Endothelial cell (in vitro differentiated cells): ENCODE measurements at places on chromosomes 12 and 14. TPM values are rescaled to one million over a fixed set of nuclear protein-coding genes. Genes with fewer than 3 reads are reported as not detected.
A peak's percentile ranks its signal among the peaks of the same experiment; 100 is the strongest.

GRCh38 chr14:20489093-20489994 is 16.0 kb upstream of the RNASE10 start:
- no peak for DNase-seq
- H3K27me3 ChIP-seq = peaks cover 6% of the 10 kb centered on the region
- peaks cover 47% of the 10 kb centered on the region for H3K4me1 ChIP-seq
- no peaks in the 10 kb centered on the region for H3K36me3 ChIP-seq
- peak overlapping the region; percentile 4 for H3K27ac ChIP-seq

- peaks cover 7% of the 10 kb centered on the region for H3K27me3 ChIP-seq
- H3K4me3 ChIP-seq = no peak overlapping the region
- no peaks in the 10 kb centered on the region for H3K36me3 ChIP-seq
- no peak for DNase-seq
- no peaks in the 10 kb centered on the region for H3K4me1 ChIP-seq
These were observed 12.6 kb downstream of the LRTM2 start for GRCh38 chr12:1832801-1833595.

PTPRR gene
- total RNA-seq = 0.33 TPM

GRCh38 chr12:103244596-103244995 is 251.2 kb downstream of the C12orf42 start:
- H3K27ac ChIP-seq = no peak overlapping the region
- H3K4me3 ChIP-seq = no peak overlapping the region

MFAP5 gene
- 0.31 TPM for total RNA-seq

GRCh38 chr12:15996254-15996653 is 85.1 kb downstream of the DERA start:
- H3K4me3 ChIP-seq = no peak overlapping the region
- no peak for DNase-seq
- H3K36me3 ChIP-seq = peaks cover 5% of the 10 kb centered on the region
- H3K27me3 ChIP-seq = peaks cover 2% of the 10 kb centered on the region
- H3K4me1 ChIP-seq = peaks cover 17% of the 10 kb centered on the region

DNA sequence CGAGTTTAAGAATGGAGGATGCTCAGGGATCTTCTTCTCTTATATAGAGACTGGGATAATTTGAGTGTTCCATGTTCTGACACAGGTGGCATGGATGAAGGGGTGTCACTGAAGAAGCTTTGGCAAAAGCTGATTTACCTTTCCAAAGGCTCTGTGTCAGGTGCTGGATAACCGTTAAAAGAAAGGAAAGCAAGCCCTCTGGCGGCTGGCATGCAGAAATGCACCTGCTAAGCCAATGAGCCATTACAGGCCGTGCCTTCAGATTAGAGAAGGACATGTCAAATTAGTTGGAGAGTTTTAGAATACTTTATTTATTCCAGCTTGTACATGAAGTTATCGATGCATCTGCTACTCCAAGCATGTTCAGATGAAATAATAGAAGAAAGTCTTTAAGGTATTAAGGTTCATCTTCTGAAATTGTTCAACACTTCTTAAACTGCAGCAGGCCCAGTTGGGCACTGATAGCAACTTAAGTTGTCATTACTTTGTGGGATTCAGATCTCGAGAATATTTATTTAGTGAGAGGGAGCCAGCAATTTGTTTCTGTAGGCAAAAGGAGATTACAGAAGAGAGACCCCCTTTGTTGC is 678.2 kb downstream of the NRXN3 start:
- H3K27ac ChIP-seq = no peak overlapping the region
- H3K4me1 ChIP-seq = peaks cover 26% of the 10 kb centered on the region
- H3K36me3 ChIP-seq = no peaks in the 10 kb centered on the region
- DNase-seq = peak; percentile 65

DNA sequence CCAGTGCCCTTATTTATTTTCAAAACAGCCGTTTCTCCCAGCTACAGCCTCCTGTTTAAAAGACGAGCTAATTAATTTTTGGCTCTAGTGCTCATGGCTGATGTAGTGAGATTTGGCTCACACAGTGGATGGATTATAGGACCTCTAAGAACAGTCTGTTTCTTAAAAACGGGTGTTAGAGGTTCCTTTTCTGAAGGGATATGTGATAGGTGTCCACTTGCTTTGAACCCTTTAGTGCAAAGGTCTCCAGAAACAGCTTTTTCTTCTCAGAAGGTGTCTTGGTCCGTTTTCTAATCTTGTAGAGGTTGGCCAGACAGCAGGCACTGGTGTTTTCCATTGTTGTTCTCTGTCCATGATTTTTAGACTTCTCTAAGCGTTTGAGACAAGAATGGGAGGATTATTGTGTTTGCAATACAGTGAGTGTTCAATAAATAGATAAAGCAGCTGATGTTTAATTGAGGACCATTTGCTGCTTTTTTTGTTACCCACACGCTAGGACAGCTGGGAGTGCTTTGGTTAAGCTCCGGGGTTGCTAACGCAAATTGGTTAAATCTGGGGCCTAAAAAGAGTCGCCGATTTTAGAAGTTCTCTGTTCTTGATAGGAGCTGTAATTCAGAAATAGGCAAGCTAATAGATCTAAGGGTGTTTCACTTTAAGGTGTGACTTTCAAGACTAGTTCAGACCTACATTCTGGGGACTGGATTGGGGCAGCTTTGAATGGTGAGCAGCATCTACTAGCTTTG is 1.0 kb downstream of the BORCS5 start:
- peaks cover 21% of the 10 kb centered on the region for H3K4me1 ChIP-seq
- H3K27ac ChIP-seq = peak overlapping the region; percentile 80
- no peaks in the 10 kb centered on the region for H3K36me3 ChIP-seq
- DNase-seq = no peak
- peaks cover 6% of the 10 kb centered on the region for H3K27me3 ChIP-seq

ZDHHC22 gene
- total RNA-seq = 12.0 TPM

GRCh38 chr12:55974308-55974730 is 441 bp downstream of the RAB5B start:
- H3K4me3 ChIP-seq = no peak overlapping the region
- no peak overlapping the region for H3K27ac ChIP-seq
- DNase-seq = peak; percentile 39
- peaks cover 23% of the 10 kb centered on the region for H3K36me3 ChIP-seq
- peaks cover 4% of the 10 kb centered on the region for H3K27me3 ChIP-seq
- H3K4me1 ChIP-seq = peaks cover 14% of the 10 kb centered on the region

WNT1 gene
- not detected for total RNA-seq

DLST gene
- total RNA-seq = 125 TPM

DENND5B gene
- 20.0 TPM for total RNA-seq

DNA sequence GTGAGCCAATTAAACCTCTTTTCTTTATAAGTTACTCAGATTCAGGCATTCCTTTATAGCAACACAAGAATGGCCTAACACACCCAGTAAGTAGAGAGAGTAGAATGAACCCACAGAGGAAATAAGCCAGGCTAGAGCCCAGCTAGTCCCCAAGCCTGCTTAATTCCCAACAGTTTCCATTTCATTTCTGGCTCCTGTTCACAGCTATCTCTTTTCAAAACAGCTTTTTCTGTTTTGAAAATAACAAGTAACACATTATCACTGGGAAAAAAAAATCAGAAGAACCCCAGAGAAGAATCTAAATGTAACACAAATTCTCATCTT is 69.0 kb downstream of the HSPB8 start:
- DNase-seq = no peak
- H3K36me3 ChIP-seq = no peaks in the 10 kb centered on the region
- H3K27me3 ChIP-seq = peaks cover under 1% of the 10 kb centered on the region
- no peak overlapping the region for H3K27ac ChIP-seq

ANKRD33 gene
- total RNA-seq = 0.31 TPM

GRCh38 chr12:12425616-12426015 is 68.7 kb downstream of the BORCS5 start:
- no peak overlapping the region for H3K4me3 ChIP-seq
- peaks cover 2% of the 10 kb centered on the region for H3K27me3 ChIP-seq
- no peak for DNase-seq
- no peak overlapping the region for H3K27ac ChIP-seq
- H3K36me3 ChIP-seq = peaks cover 5% of the 10 kb centered on the region
- H3K4me1 ChIP-seq = no peaks in the 10 kb centered on the region

DNA sequence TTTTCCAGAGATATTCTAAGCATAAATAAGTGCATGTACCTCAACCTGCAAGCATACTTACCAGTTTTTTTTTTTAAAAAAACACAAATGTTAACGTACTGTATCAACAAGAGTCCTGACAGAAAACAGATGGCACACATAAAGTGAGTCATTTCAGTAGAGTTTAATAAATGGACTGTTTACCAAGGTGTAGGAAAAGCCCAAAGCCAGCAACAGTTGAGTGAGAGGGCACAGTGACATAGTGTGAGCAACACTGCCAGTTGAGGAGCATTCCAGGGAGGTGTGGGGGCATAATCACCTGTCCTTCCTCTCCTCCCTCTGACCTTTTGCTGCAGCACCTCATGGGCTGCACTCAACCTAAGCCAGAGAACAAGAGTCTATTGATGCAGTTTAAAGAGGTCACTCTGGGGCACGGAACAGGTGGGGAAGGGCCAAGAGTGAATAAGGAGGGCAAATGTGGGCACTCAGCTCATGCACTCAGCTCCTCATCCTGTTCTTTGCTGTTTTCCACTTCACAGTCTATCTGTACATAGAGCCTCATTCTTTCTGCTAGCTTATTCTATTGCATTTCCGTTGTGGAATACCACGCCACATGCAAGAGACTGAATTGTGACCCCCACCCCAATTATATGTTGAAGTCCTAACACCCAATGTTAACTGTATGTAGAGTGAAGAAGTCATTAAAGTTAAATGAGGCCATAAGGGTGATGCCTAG is 29.3 kb downstream of the DHRS2 start:
- H3K4me1 ChIP-seq = peaks cover 6% of the 10 kb centered on the region
- H3K4me3 ChIP-seq = no peak overlapping the region
- peaks cover 8% of the 10 kb centered on the region for H3K27me3 ChIP-seq
- no peaks in the 10 kb centered on the region for H3K36me3 ChIP-seq
- DNase-seq = no peak

- H3K4me1 ChIP-seq = peaks cover 10% of the 10 kb centered on the region
- no peaks in the 10 kb centered on the region for H3K36me3 ChIP-seq
- no peak for DNase-seq
- no peak overlapping the region for H3K27ac ChIP-seq
- peaks cover under 1% of the 10 kb centered on the region for H3K27me3 ChIP-seq
These were observed 1.4 kb downstream of the CEP128 start for GRCh38 chr14:80940146-80940545.

GRCh38 chr14:89757313-89757939 is 197.1 kb downstream of the EFCAB11 start:
- no peak overlapping the region for H3K27ac ChIP-seq
- peaks cover 10% of the 10 kb centered on the region for H3K36me3 ChIP-seq
- peaks cover 4% of the 10 kb centered on the region for H3K4me1 ChIP-seq
- peaks cover 4% of the 10 kb centered on the region for H3K27me3 ChIP-seq
- DNase-seq = no peak

- H3K27ac ChIP-seq = no peak overlapping the region
- no peak overlapping the region for H3K4me3 ChIP-seq
- peaks cover 4% of the 10 kb centered on the region for H3K4me1 ChIP-seq
These were observed 98.1 kb downstream of the NUBPL start for GRCh38 chr14:31659278-31659677.

GPRC5D gene
- not detected for total RNA-seq

- no peak for DNase-seq
- H3K27ac ChIP-seq = peak overlapping the region; percentile 83
- no peaks in the 10 kb centered on the region for H3K27me3 ChIP-seq
These were observed 188.7 kb downstream of the BCAT1 start for GRCh38 chr12:24760162-24760561.

GNG2 gene
- total RNA-seq = 80.8 TPM

DDX11 gene
- total RNA-seq = 40.2 TPM

DNA sequence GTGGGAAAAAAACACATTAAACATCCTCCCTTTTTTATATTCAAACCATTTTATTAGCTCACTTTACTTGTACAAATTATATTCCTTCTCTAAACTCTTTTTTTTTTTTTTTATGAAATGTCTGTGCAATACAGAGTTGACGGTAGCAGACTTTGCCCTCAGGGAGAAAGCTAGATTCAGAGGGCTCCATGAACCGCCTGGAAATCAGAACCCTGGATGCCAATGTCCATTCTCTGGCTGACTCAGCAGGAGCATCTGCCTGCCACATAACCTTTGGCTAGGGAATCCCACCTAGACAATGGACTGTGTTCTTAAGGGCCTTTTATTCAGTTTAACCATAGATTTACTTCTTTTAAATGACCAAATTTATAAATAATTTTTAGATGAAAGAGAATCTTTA is 467.0 kb downstream of the MDGA2 start:
- no peak for DNase-seq
- no peak overlapping the region for H3K4me3 ChIP-seq
- no peaks in the 10 kb centered on the region for H3K27me3 ChIP-seq
- no peaks in the 10 kb centered on the region for H3K36me3 ChIP-seq
- peaks cover 15% of the 10 kb centered on the region for H3K4me1 ChIP-seq
- H3K27ac ChIP-seq = no peak overlapping the region

PARP11 gene
- total RNA-seq = 11.4 TPM

GRCh38 chr14:71956920-71957563 is 24.8 kb downstream of the RGS6 start:
- H3K27ac ChIP-seq = no peak overlapping the region
- H3K4me3 ChIP-seq = no peak overlapping the region
- H3K4me1 ChIP-seq = peaks cover 32% of the 10 kb centered on the region

- DNase-seq = peak; percentile 74
- no peaks in the 10 kb centered on the region for H3K36me3 ChIP-seq
- H3K4me1 ChIP-seq = peaks cover 17% of the 10 kb centered on the region
- H3K4me3 ChIP-seq = peak within 1 kb of the TSS; percentile 88
These were observed at the start of gene SRRM4 for GRCh38 chr12:118981285-118982211. TSS of gene SRRM4 (plus strand) at chr12:118981541. CDS start at chr12:118981883, 342 bp downstream.

DNA sequence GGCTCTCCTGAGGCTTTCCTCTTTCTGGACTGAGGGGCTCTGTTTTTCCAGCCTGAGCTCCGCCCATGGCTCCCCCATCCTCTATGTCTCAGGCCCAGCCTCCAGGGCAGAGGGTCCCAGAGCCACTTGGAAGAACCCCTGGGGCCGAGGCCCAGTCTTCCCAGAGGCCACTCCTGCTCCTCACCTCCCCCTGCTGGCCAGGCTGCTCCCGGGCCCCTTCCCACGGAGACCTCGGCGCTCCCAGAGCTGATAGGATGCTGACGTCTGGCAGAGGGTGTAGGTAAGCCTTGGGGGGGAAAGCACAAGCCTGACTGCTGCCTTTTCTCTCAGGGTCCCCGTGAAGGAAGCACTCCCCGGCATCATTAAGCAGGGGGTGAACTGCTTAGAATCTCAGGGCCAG is 51.4 kb downstream of the ERH start:
- no peaks in the 10 kb centered on the region for H3K36me3 ChIP-seq
- peak; percentile 81 for DNase-seq
- H3K4me1 ChIP-seq = no peaks in the 10 kb centered on the region

GRCh38 chr14:57611555-57612075 is 118.0 kb upstream of the CCDC198 start:
- no peak overlapping the region for H3K4me3 ChIP-seq
- H3K4me1 ChIP-seq = no peaks in the 10 kb centered on the region
- no peaks in the 10 kb centered on the region for H3K36me3 ChIP-seq
- DNase-seq = no peak

GRCh38 chr12:7064516-7064915 is 4.0 kb downstream of the C1S start:
- DNase-seq = no peak
- peaks cover 3% of the 10 kb centered on the region for H3K27me3 ChIP-seq
- peaks cover 12% of the 10 kb centered on the region for H3K4me1 ChIP-seq
- no peak overlapping the region for H3K4me3 ChIP-seq

DNA sequence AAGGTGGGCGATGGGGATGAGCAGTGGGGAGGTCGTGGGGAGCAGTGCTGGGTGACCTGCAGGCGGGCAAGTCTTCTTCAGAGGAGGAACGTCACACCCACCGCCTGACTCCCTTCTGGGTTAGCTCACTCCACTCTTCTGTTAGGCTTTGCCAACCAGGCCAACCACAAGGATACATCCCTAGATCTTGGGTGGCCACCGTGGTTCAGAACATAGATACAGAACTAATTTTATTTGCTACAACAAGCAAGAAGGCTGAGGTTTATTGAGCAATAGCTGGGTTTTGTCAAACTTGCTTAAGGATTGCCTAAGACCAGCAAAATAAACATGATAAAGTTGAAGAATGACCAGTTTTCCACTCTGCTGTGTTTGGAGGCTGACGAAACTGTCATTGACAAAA is 109.4 kb downstream of the DACT1 start:
- H3K4me3 ChIP-seq = no peak overlapping the region
- no peak for DNase-seq
- H3K27me3 ChIP-seq = no peaks in the 10 kb centered on the region
